Right ventricle myocardium inferior (tissue), 1 donor: ENCODE measurements at places on chromosomes 3 and 15. TPM values are rescaled to one million over a fixed set of nuclear protein-coding genes. Genes with fewer than 3 reads are reported as not detected.
A peak's percentile ranks its signal among the peaks of the same experiment; 100 is the strongest.

Gene PYGO1
- total RNA-seq = 6.7 TPM

Gene TUSC2
- total RNA-seq = 32.8 TPM

- no peak for DNase-seq
Observed at GRCh38 chr15:66587749-66588148, 22.0 kb upstream of the LCTL start.

DNA sequence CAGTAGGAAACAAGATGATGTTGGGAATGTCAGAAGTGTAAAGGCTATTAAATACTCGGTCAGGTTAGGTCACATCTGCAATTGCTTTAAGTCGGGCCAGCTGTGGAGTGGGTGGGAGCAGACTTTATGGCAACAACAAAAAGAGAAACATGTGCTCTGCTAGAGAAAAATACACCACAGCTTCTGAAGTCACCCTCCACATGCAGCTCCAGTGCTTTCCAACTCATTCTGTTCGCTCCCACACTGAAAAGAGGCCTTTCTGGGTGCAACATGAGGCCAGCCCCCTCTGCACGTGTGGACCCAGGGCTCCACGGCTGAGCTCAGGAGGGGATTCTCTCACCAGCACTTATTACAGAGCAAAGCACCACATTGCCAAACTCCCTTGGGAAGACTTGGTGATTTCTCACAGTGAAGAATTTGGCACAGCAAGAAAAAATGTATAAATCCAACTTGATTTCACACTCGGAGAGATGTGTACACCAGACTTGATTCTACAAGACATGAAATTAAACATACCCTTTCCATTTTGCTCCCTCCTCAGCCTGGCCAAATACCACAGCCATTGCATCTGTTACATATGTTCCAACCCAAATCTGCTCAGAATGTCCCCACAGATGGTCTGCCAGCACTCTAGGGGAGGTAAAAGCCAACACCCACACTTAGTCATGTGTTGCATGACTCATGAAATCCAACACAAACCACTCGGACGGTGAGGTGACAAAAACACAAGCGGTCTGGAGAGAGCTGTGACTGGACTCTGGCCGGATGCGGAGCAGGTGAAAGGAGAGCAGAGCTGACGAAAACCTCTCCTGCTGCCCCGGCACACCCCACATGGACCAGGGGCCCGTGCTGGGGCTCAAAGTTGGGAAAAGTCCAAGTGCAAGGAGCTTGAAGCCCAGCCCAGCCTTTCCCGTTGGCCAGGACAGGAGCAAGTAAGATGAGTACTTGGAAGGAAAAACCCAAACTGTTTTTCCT lies 74.6 kb downstream of the ITGB5 start:
- DNase-seq = no peak

Gene CHRM5
- total RNA-seq = not detected

GRCh38 chr3:134917631-134918030 lies 122.6 kb downstream of the EPHB1 start:
- no peak for DNase-seq

DNA sequence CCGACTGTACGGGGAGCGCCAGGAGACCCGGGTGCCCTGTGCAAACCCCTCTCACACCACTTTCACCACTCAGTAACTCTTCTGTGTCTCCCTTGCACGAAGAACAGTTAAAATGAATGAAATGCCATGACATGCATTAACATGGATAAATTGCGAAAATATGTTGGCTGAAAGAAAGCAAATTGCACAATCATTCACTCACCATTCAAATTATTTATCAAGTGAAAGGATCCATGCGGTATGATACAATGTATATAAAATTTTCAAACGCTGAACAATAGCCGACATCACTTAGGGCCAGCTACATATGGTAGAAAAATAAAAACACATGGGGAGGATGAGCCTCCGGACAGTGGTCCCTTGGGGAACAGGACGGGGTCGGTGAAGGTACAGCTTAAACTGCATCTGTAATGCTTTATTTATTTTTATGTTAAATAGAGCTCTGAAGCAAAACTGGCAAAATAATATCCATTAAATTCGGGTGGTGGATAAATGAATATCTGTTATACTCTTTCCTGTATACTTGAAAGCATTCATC lies 45.9 kb downstream of the SLC12A8 start:
- DNase-seq = no peak

- no peak for DNase-seq
Observed at GRCh38 chr15:88036154-88036839, 220.2 kb downstream of the NTRK3 start.

GRCh38 chr15:76903251-76903681 lies 1.9 kb downstream of the SCAPER start:
- no peak for DNase-seq

DNA sequence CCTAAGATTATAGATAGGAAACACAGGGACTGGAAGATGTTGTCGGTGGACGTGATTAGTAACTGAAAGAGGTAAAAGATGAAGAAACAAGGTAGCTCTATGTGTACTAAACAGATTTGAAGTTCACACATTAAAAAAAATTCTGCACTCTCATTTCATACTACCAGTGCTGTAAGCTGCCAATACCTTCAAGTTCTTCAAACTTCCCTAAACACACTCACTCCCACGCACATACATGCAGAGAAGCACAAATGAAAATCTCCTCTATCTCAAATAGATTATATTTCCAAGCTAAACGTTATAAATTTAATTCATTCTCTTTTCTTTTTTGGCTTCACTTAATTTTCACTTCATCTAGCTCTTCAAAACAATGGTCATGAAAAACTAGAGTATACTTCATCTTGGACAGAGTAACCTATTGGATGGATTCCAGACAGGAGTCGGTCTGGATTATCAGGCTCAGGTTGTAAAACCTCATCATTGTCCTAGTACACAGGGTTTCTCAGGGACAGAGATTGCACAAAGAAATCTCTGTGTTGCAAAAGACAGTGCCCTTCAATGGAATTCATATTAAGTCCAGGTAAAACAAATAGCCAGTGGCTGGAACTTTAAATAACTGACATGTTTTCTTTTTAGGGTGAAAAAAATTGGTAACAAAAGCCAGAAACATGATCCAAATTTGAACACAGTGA lies 408.1 kb upstream of the ZNF385D start:
- DNase-seq = no peak

Gene TUSC7
- not detected for total RNA-seq

DNA sequence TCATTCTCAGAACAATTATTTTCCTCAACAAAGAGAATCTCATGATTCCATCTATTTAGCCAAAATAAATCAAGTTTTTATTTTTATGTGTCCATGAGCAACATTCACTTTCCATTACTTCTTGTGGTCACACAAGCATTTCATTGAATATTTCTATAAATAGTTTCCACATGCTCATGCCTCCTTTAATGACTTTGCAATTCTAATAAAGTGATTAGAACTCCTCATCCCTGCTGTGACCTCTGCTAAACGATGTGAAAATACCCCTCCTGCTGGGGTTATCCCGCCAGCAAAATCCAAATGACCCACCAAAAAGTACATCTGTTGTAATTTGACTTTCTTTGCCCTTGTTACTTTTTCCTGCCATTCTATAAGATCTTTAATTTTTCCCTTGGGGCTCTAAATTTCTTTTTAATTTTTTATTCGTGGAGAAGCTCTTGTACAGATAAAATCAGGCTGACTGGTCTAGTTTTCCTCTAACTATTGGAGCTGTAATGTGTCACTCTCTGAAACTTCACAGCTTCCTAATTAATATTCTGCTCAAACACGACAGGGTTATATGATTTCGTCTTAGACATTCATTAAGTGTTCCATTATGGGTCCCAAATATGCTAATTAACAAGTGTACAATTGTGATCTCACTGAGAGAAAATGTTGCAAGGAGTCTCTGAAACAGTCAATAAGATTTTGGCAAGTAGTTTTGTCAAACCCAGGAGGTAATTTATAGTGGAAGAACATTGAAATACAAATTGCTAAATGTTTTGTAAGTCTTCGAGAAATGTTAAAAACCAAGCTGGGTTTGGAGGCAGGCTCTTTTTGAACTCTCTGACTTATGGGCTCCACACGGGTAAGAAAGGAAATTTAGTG lies 533.1 kb upstream of the NAALADL2 start:
- DNase-seq = no peak

GRCh38 chr3:14871456-14872200 lies 52.9 kb downstream of the FGD5 start:
- no peak for DNase-seq

GRCh38 chr15:48221885-48222284 lies 15.8 kb downstream of the SLC12A1 start:
- DNase-seq = no peak

DNA sequence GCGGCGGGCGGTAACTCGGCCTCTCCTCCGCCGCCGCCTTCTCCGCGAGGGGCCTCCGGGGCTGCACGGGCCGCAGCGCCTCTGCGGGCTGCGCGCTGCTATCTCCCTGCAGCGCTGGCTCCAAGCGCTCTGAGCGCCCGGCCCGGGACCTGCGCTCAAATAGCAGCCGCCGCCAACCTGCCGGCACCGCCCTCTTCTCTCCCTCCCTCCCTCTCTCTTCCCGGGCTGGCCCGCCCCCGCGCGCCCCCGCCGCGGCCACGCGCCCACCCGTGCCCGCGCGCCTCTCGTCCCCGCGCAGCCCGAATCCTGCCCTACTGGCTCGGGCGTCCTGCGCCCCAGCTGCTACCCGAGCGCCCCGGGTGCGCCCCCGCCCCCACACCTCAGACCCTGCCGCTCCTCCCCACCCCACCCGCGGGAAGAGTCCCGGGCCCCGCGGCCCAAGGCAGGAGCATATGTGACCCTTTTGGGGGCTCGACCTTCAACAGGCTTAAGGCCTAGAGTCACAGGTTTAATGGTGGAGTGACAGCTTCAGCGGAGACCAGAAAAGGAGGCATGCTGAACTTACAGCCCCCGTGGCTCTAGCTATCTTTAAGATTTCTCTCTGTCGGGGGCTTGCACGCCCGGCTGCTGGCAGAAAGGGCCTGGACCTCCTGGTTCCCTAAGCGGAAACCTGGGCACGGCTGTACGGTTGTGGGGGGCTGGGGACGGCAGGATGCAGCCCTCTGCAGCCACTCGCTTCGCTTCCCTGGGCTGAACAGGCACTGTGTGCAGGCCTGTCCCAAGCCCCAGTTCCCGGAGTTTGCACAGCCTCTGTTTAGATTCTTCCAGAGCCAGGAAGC lies at the start of gene CACNA2D2:
Gene CACNA2D2, minus strand, starts transcription at position 131 of the 839 bp plus-strand sequence. CDS start 211 bp downstream, outside the sequence.
- peak; percentile 78 for DNase-seq

GRCh38 chr3:125332504-125332903 lies 42.6 kb downstream of the ZNF148 start:
- no peak for DNase-seq

Gene CFAP44
- 2.2 TPM for total RNA-seq

Gene GCNT3
- total RNA-seq = not detected

Gene C3orf49
- not detected for total RNA-seq

DNA sequence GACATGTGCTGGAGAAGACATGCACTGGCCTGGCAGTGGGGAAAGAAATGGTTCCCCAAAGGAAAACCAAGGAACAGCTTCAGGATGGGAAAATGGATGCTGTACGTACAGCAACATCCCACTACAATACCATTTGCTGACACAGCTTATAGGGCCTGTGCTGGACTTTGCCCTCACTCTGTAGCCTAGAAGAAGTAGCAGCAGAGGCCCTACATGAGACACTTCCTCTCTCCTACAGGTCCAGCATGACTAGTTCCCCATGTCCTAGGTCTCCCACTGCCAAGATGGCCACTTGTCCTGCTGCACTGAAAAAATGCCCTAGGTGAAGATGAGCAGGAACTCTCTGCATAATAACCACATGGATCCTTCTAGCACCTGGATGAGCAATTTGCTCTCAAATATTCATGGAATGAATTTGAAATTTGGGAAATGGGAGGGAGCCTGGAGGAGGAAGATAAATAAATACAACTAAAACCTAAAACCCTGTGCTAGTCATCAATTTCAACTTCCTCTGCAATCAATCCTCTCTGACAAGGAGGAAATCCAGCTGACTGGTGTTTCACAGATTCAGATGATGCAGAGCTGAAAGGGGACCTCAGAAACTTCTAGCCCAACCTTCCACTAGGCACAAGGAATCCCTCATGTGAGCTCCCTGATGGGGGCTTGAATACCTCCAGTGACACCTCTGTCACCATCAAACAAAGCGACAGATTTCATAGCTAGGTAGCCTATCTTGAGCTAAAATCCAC lies 514.3 kb upstream of the PPP2R3A start:
- DNase-seq = no peak

DNA sequence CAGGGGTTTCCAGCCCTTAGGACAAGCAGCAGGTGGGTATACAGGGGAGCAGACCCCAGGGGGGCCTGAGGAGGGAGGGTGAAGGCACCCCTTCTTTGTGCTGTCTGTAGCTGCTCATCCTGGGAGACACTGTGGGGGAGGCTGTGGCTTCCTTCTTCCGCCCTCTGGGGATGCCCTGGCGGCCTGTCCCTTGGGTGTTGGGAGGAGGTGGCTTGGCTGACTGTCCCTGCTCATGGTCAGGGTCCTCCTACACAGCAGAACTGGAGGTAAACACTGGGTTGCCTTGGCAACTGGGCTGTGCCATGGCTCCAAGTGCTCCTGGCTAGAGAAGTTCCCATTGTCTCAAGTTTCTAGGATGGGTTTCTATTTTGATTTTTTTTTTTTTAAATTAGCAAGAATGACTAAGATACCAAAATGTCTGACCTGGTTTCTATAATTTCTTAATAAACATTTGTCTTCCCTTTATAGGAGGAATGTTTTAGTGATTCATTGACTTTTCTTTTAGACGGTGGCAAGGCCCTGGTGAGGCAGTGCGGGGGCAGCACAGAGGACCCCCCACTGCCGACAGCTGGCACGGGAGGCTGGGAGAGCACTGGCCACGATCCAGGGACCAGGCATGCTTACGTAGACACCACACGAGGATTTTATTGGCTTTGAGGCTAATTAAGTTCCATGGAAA lies 12.4 kb downstream of the KLF13 start:
- peak; percentile 88 for DNase-seq

GRCh38 chr15:67879440-67880129 lies 39.7 kb upstream of the RNU6-1 start:
- no peak for DNase-seq

Gene CD200
- 0.92 TPM for total RNA-seq

DNA sequence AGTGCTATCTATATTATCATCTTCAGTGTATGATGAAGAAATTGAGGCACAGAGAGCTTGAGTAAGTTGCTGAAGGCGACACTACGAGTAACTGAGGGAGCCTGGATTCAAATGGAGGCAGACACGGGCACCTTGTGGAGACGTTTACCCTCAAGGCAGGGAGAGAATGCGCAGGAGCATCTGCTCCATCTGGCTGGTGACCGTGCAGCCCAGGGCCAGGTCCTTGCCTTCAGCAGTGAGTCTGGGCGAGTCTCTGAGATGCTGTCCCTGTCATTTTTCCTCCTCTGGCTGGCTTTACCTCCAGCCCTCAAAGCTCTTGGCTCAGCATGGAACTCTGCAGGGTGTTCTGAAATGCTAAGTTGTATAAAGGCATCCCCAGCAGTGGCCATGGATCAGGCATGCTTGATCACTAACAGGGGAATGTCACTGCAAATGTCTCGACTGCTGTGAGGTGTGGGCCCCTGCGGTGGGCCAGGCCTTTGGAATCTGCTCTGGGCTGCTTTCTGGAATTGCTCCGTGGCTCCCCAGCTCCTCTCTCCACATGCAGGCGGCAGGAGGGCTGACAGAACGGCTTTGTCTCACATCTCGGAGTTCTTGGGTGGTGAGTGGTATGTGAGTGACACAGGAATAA lies 19.7 kb downstream of the SPSB4 start:
- DNase-seq = no peak
